Common myeloid progenitor, CD34-positive (primary cell): ENCODE measurements at places on chromosomes 7 and 10.
A peak's percentile ranks its signal among the peaks of the same experiment; 100 is the strongest.

- no peak for DNase-seq
Measured at GRCh38 chr10:132582771-132583170, 45.2 kb downstream of the INPP5A start.

DNA sequence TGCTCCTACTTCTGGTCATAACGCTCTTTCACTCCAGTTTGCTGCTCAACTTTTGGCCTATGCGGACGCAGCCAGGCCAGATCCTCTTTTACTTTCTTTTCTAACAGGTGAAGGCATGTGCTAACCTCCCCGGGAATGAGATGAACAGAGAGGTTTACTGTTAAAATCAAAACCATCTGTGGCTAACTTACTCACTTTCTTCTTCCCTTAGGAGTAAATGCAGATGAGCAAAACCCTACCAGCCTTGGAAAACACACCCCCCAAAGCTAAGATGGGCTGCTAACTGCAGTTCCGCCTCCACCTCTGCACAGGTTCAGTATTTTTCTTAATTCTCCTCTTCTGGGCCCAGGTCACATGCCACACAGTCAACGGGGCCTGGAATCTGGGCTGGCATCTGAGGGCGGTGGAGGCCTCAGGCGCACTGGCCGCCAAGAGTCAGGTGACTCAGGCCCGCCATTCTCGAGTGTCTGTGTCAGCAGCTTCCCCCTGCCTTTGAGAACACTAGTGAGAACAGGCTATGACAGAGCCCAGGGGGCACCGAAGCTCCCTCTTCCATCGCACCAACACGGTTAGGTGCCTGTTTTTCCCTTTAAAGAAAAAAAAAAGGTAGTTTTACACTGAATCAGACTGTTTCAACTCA, 11.1 kb downstream of the FAM53B start:
- DNase-seq = peak; percentile 22

DNA sequence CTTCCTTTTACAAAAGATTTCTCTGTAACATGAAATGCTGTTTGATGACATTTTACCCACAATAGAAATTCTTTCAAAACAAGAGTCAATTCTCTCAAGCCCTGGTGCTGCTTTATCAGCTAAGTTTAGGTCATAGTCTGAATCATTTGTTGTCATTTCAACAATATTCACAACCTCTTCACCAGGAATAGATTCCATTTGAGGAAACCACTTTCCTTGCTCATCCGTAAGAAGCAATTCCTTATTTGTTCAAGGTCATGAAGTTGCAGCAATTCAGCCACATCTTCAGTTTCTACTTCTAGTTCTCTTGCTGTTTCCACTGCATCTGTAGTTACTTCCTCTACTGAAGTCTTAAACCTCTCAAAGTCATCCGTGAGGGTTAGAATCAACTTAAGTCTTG, 315.3 kb downstream of the TYW1 start:
- DNase-seq = no peak

- DNase-seq = no peak
Measured at GRCh38 chr7:79612903-79613302, 159.4 kb upstream of the MAGI2 start.

GRCh38 chr7:80147543-80148391, 13.1 kb downstream of the GNAI1 start:
- no peak for DNase-seq

GRCh38 chr7:25515633-25516275, 287.5 kb upstream of the NPVF start:
- DNase-seq = no peak

DNA sequence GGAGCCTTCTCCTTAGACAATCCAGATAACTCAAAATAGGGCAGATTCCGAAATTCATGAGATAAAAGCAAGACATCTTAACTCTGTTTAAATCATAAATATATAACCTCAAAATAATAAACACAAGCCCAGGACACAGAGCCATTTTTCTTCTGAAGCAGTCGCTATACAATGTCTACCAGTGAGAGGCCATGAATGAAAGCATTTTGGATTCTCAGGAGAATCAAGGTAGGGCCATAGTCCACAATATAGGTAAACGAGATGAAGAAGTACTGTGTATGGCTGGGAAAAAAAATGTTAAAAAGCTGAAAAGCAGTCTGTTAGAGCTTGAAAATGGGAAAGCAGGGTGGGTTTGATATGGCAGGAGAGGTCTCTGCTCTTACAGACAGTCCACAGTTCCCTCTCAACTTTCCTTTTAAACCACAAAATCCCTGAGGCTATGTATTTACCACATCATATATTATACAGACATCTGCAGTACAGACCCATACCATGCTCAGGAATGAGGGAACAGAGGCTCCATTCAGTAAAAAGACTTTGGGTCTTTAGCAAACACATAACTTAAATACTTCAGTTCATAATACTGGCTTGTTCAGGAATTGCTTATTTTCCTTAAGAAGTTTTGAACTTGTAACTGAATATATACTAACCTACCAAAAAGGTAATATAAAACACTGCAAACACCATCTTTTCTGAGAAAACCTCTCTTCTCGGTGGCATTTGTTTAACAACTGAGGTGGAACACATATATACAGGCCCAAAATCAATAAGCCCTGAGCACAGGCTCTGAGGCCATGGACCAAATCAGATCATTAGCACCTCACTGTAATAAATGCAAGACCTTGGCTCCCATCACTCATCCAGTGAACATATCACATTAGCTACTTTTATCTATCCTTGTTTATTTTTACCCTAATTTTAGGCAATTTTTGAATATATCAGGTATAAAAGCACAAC, 109.3 kb downstream of the SORBS1 start:
- no peak for DNase-seq

DNA sequence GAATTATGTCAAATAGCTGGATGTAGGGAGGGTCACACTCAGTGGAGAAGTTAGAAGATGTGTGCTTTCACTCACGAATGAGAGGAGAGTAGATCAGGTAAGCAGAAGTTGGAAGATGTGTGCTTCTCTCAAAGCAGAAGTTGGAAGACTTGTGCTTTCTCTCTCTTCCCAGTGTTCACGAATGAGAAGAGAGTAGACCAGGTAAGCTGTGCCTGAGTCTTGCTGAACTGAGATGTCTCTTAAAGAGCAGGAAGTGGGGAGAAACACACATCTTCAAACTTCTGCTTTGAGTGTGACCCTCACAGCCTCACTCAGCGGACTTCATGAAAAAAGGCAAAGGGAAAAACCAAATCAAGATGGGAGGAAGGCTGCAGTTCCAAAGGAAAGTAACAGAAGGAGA, 7.0 kb upstream of the TMEM243 start:
- no peak for DNase-seq
